H1 (cell line): ENCODE measurements at places on chromosomes 11 and 22.
A peak's percentile ranks its signal among the peaks of the same experiment; 100 is the strongest.

DNA sequence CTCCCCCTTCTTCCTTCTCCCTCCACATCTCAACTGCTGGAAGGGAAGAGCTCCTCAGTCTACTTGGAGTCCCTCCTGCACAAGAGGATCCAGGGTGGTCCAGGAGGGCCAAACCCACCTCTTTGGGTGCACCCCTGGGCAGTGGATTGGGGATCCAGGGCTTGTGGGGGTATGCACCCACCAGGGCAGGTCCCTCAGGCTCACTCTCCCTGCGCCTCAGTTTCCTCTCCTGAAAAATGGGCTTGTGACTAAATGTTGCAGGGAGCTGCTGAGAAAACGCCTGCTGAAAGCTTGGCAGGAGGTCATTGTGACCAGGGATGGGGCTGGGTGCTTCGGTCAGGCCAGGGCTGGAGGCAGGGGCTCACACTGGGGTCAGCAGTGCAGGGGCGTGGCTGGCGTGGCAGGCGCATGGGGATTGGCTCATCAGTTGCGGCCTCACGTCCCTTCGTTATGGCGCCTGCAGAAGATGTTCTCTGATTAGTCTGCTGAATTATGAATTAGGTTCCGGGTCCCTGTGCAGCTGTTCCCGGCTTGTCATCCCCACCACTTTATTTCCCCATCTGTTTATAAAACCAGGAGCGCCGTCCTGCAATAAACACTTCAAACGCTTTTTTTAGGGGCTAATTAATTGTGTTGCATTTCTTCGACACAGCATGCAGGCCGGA is 25.7 kb upstream of the CCDC188 start:
- no peaks in the 10 kb centered on the region for H3K36me3 ChIP-seq
- H3K4me3 ChIP-seq: no peak overlapping the region
- no peak for DNase-seq
- no peak overlapping the region for H3K27ac ChIP-seq
- no peaks in the 10 kb centered on the region; the same call in 1 of the 2 replicates for H3K4me1 ChIP-seq

- no peaks in the 10 kb centered on the region for H3K4me1 ChIP-seq
- no peak for DNase-seq
- H3K4me3 ChIP-seq: no peak overlapping the region
These were observed 274.2 kb downstream of the FAM76B start for GRCh38 chr11:95515371-95515770.

DNA sequence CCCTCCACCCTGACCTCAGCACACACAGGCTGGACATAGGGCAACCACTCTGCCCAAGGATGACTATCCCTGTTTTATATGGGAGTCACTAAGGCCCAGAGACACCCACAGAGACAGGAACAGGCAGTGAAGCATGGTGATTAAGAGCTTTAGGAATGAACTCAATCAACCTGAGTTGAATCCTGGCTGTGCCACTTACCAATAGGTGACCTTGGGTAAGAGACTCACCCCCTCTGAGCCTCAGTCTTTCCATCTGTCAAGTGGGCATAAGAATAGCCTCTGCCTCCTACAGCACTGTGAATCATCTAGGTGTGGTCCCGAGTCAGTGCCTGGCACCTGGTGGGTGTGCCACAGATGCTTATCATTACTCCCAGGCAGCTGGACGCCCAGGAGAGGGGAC is 6.8 kb downstream of the CRYBB1 start:
- no peak for DNase-seq
- peaks cover 13% of the 10 kb centered on the region for H3K4me1 ChIP-seq
- no peak overlapping the region for H3K27ac ChIP-seq
- no peak overlapping the region for H3K4me3 ChIP-seq
- H3K27me3 ChIP-seq: peaks cover 31% of the 10 kb centered on the region
- no peaks in the 10 kb centered on the region for H3K36me3 ChIP-seq

DNA sequence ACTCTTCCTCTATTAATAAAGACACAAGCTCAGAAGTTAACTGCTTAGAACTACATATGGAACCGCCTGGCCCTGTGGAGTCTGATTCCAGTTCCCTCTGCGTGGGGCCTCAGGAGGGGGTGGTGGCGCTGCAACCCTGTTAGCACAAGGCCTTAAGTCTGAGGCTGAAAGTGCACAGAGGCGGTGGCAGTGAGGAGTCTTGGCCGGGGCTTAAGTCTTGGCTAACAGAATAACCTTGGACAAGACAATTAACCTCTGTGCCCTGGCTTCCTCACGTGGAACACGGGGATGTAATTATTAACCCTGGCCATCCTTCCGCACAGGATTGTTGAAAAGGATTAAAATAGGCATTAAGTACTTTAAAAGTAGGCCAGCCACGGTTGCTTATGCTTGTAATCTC is 191.5 kb downstream of the CEP164 start:
- H3K36me3 ChIP-seq: no peaks in the 10 kb centered on the region
- DNase-seq: no peak
- no peak overlapping the region for H3K4me3 ChIP-seq
- H3K27ac ChIP-seq: no peak overlapping the region
- no peaks in the 10 kb centered on the region for H3K27me3 ChIP-seq

GRCh38 chr11:102920118-102920684 is 35.3 kb downstream of the MMP13 start:
- H3K4me3 ChIP-seq: no peak overlapping the region
- no peaks in the 10 kb centered on the region for H3K4me1 ChIP-seq
- no peaks in the 10 kb centered on the region for H3K27me3 ChIP-seq
- no peak for DNase-seq
- no peaks in the 10 kb centered on the region for H3K36me3 ChIP-seq
- no peak overlapping the region for H3K27ac ChIP-seq

GRCh38 chr11:12019337-12019736 is 10.9 kb upstream of the DKK3 start:
- DNase-seq: no peak
- no peak overlapping the region for H3K4me3 ChIP-seq
- no peak overlapping the region for H3K27ac ChIP-seq
- H3K4me1 ChIP-seq: no peaks in the 10 kb centered on the region; the same call in 1 of the 2 replicates

DNA sequence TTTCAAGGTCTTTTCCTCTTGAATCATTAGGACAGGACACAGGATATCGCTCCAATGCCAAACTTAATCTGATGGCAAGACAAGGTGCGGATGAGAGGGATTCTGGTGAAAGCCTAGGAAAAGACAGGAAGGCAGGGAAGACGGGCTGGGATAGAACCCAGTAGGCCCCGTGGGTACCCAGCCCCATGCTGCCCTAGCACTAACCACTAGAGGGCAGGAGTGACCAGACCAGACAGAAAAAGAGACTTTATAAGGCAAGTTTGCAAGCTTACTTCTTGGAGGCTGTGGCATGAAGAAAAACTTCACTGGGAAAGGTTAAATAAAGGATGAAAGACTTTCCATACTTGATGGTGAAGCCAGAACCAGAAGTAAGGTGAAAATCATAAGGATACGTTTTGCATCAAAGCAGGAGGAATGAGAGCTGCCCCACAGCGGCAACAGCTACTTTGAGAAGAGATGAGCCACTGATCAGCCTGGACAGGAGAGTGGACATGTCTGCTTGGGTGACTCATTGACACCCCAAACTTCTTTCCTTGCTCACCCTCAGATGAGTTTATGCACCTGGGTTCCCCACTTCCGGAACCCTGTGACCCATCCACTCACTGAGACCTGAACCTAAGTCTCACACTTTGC is 39.8 kb downstream of the SYN3 start:
- peaks cover 2% of the 10 kb centered on the region; the same call in 1 of the 2 replicates for H3K4me1 ChIP-seq
- peak; percentile 34 for DNase-seq
- H3K27ac ChIP-seq: no peak overlapping the region
- no peaks in the 10 kb centered on the region for H3K27me3 ChIP-seq

GRCh38 chr11:47506795-47507562 is 46.0 kb downstream of the CELF1 start:
- H3K4me3 ChIP-seq: no peak overlapping the region
- no peak overlapping the region for H3K27ac ChIP-seq
- H3K4me1 ChIP-seq: peaks cover 9% of the 10 kb centered on the region
- no peaks in the 10 kb centered on the region for H3K36me3 ChIP-seq

DNA sequence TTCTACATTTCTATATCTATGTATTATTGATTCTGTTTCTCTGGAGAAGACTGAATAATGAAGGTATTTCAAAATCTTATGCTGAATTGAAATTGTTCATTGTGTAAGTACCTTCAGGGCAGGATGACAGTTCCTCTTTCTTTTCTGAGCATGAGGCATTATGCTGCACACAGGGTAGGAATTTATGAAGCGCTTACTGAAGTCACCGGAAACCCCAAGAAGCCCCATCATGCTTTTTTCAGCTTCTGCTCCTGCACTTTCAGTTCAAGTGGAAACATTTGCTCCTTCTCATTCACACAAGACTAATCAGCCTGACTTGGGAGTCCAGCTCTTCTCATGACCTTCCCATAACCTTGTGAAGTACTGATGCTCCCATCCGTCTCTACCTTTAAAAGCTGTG is 314.7 kb upstream of the SORL1-AS1 start:
- H3K27ac ChIP-seq: no peak overlapping the region
- no peak for DNase-seq
- no peak overlapping the region for H3K4me3 ChIP-seq

- peak; percentile 50 for DNase-seq
- H3K27me3 ChIP-seq: no peaks in the 10 kb centered on the region
- peaks cover 19% of the 10 kb centered on the region for H3K4me1 ChIP-seq
- no peak overlapping the region; the same call in 1 of the 2 replicates for H3K27ac ChIP-seq
These were observed 11.3 kb upstream of the EFCAB6 start for GRCh38 chr22:43823353-43823908.

DNA sequence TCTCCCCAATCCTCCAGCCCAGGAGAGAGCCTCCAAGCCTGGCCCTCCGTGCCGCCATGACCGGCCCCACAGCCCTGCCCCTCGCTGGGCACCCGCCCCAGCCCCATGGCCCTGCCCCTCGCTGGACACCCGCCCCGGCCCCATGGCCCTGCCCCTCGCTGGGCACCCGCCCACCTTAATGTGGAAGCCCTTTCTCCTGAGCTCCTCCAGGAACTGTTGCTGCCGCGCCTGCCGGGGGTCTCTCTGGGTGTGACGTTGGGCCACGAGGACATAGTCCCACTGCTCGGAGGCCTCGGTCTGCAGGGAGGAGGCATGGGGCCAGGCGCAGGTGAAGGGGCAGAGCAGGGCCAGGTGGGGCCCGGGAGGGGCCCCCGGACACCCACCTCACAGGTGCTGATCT is 8.2 kb downstream of the ANO9 start:
- no peak for DNase-seq
- H3K27me3 ChIP-seq: no peaks in the 10 kb centered on the region
- H3K36me3 ChIP-seq: no peaks in the 10 kb centered on the region
- no peaks in the 10 kb centered on the region; the same call in 1 of the 2 replicates for H3K4me1 ChIP-seq
- H3K27ac ChIP-seq: no peak overlapping the region

DNA sequence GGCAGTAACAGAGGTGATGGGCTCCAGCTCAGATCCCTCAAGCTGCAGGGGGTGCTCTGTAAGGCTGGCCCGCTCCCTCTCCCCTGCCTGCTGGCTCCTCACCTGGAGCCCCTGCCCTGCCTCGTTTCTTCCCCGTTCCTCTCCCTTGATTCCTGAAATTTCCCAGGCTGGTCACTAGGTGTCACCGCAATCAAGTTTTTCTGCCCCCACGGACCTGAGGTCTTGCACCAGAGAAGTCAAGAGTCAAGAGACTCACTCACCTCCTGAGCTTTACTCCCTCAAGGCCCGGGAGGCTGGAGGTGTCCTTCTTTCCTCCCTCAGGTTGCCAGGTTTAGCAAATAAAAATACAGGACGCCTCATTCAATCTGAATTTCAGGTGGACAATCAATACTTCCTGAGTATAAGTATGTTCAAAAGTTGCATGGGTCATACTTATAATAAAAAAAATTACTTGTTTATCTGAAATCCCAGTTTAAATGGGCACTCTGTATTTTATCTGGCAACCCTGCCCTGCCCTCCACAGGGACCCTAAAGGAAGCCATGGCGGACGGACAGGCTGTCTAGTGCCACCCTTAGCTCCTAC is 69.2 kb downstream of the SCUBE1 start:
- H3K4me3 ChIP-seq: no peak overlapping the region
- H3K27ac ChIP-seq: no peak overlapping the region
- H3K27me3 ChIP-seq: no peaks in the 10 kb centered on the region; the same call in 1 of the 2 replicates

- no peak overlapping the region for H3K4me3 ChIP-seq
- no peak for DNase-seq
- no peak overlapping the region for H3K27ac ChIP-seq
These were observed 9.6 kb upstream of the IFITM3 start for GRCh38 chr11:330307-330693.

GRCh38 chr11:120400564-120401364 is 64.6 kb downstream of the ARHGEF12 start:
- no peak overlapping the region for H3K27ac ChIP-seq
- H3K4me1 ChIP-seq: no peaks in the 10 kb centered on the region; the same call in 1 of the 2 replicates
- no peaks in the 10 kb centered on the region for H3K36me3 ChIP-seq
- no peak for DNase-seq
- H3K27me3 ChIP-seq: no peaks in the 10 kb centered on the region
- no peak overlapping the region for H3K4me3 ChIP-seq

GRCh38 chr22:36317658-36318271 is 64.8 kb downstream of the APOL1 start:
- H3K36me3 ChIP-seq: peaks cover 73% of the 10 kb centered on the region
- no peaks in the 10 kb centered on the region for H3K4me1 ChIP-seq

GRCh38 chr22:24471570-24471969 is 23.6 kb upstream of the UPB1 start:
- no peak overlapping the region for H3K4me3 ChIP-seq
- H3K4me1 ChIP-seq: peaks cover 4% of the 10 kb centered on the region
- no peaks in the 10 kb centered on the region for H3K36me3 ChIP-seq
- DNase-seq: peak; percentile 17
- H3K27me3 ChIP-seq: no peaks in the 10 kb centered on the region

- DNase-seq: no peak
- H3K27me3 ChIP-seq: no peaks in the 10 kb centered on the region
- peaks cover 23% of the 10 kb centered on the region; the same call in 1 of the 2 replicates for H3K36me3 ChIP-seq
- H3K4me3 ChIP-seq: no peak overlapping the region
- no peaks in the 10 kb centered on the region for H3K4me1 ChIP-seq
These were observed 47.7 kb upstream of the GAB2 start for GRCh38 chr11:78465169-78465942.

GRCh38 chr11:114400915-114401223 is 403 bp downstream of the RBM7 start:
- no peak for DNase-seq
- H3K36me3 ChIP-seq: peaks cover 2% of the 10 kb centered on the region; the same call in 1 of the 2 replicates
- H3K4me3 ChIP-seq: peak overlapping the region; percentile 83
- no peaks in the 10 kb centered on the region for H3K27me3 ChIP-seq
- H3K27ac ChIP-seq: peak overlapping the region; percentile 99
- H3K4me1 ChIP-seq: no peaks in the 10 kb centered on the region

DNA sequence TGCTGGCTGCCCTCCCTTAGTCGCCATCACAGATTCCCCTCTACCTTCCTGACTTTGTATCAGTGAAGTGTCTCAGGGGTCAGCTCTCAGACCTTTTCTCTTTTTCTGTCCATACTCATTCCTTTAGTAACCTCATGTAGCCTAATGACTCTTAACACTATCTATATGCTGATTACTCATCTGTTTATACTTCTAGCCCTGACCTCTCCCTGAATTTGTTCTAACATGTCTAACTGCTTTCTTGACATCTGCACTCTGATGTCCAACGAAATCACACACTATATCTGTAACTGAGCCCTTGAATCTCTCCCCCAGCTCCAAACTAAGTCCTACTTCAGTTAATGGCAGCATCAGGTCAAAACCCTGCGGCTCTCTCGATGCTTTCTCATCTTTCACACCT is 135.8 kb upstream of the TIMP3 start:
- no peak overlapping the region for H3K4me3 ChIP-seq
- H3K4me1 ChIP-seq: no peaks in the 10 kb centered on the region
- no peak overlapping the region for H3K27ac ChIP-seq

GRCh38 chr22:48960576-48960975 is 867.1 kb downstream of the BRD1 start:
- H3K4me3 ChIP-seq: no peak overlapping the region
- no peak for DNase-seq
- H3K27ac ChIP-seq: no peak overlapping the region
- H3K27me3 ChIP-seq: no peaks in the 10 kb centered on the region
- H3K36me3 ChIP-seq: no peaks in the 10 kb centered on the region

- H3K4me3 ChIP-seq: no peak overlapping the region
- no peak overlapping the region for H3K27ac ChIP-seq
- H3K36me3 ChIP-seq: no peaks in the 10 kb centered on the region
- peaks cover 72% of the 10 kb centered on the region for H3K27me3 ChIP-seq
- DNase-seq: no peak
These were observed 79.9 kb upstream of the VPREB1 start for GRCh38 chr22:22164541-22165272.
